ENCODE measurements at places on chromosomes 6 and 20.

GRCh38 chr6:55255113-55255512 lies 72.2 kb upstream of the GFRAL start:
- no peak for DNase-seq

DNA sequence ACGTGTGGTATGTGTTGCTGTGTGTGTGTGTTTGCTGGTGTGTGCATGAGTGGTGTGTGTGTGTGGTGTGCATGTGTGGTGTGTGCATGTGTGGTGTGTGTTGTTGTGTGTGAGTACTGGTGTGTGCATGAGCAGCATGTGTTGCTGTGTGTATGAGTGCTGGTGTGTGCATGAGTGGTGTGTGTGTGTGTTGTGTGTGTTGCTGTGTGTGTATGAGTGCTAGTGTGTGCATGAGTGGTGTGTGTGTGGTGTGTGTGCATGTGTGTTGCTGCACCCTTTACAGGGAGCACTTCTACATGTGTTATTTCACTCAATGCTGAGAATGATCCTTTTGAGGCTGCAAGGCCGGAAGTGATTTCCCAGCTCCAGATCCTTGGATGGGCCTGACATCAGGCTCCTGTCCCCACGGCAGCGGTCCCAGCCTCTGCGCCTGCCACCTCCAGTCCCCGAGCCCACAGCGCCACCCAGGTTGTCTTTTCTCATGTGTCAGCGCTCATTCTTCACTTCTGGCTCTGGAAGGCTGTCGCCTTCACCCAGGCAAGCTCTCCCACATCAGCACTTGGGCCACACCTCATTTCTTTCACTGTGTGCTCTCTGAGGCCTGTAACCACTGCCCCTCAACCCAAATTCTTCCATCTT lies 2.6 kb downstream of the NPEPL1 start:
- no peak for DNase-seq

GRCh38 chr20:20188647-20189046 lies 136.3 kb downstream of the CFAP61 start:
- DNase-seq = no peak

DNA sequence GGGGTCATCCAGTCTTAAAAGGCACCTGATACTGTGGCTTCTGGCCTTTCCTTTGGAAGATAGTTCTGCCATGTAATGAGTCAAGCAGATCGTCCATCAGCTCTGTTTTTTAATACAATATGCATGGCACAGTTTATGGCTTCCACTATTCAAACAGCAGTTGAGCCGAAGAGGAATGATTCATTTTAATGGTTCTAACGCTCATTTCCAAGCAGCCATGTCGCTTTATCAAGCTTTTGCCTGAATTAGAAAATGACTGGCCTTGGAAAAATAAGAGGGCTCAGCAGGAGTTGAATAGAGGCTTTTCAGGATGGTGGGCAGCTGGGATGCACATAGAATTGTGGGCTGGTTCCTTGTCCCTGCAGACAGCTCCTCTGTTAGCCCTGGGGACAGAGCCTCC lies 138.1 kb downstream of the SOBP start:
- DNase-seq = no peak

DNA sequence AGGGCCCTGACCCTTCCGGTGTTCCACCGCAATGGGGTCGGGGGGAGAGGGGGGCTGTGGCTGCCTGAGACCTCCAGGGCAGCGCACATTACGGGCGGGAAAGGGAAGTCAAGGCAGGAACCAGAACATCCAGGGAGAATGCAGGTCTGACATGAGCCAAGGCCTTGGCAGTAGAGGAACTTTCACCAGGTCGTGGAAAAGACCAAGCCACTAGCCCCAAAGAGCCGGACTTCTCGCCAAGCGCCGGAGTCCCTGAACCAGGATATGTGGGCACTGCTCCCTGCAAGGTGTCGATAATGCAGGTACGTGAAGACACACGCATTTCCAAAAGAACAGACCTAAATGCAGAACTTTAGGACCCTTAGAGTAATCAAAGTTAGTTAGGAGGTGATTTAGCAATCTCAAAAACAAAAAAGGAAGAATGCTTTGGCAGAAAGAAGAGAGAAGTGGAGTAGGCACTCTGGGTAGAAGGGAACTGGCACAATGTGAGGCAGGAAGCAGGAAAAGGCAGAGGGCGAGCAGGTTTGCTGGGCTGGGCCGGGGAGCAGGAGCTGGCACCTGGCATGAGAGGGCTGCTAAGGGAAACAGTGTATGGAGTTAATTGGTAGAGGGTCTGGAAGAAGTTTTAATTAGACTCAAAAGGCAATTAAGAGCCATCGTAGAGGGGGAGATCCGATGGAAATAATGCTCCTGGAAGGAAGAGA lies 14.3 kb downstream of the POU3F2 start:
- no peak for DNase-seq

- no peak for DNase-seq
Measured at GRCh38 chr20:57409316-57409671, 18.1 kb downstream of the RBM38 start.

DNA sequence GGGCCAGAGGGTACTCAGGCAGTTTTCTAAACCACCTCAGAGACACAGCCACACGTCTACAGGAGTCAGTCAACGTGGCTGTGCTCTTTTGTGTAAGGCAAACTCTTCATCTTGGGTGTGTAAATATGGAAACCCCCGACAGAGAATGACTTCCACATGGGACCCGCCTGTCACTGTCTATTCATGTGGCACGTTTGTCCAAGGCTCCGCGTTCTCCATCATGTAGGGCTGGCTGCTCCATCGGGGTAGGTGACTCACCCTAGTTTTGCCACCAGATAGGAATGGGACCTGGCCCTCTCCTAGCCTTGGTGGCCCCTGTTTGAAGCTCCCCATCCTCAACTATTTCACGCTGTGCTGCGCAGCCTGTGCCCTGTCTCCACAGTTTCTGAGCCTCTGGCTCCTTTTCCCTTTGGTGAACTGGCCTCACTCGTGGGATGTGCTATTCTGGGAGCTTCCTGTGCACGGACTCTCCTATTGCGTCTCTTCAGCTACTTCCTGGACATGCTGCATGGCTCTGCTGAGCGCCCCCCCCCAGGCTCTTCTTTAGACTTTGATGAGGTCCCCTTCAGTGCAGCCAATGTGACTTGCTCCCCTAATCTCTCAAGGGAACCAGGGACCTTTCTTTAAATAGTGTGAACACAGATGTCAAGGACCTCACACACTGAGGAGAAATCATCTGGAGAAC lies 143.2 kb upstream of the PDE10A start:
- no peak for DNase-seq

- DNase-seq = no peak
Measured at GRCh38 chr6:22471132-22471690, 98.2 kb upstream of the HDGFL1 start.

- DNase-seq = no peak
Measured at GRCh38 chr20:14334306-14334930, 3.0 kb downstream of the FLRT3 start.

DNA sequence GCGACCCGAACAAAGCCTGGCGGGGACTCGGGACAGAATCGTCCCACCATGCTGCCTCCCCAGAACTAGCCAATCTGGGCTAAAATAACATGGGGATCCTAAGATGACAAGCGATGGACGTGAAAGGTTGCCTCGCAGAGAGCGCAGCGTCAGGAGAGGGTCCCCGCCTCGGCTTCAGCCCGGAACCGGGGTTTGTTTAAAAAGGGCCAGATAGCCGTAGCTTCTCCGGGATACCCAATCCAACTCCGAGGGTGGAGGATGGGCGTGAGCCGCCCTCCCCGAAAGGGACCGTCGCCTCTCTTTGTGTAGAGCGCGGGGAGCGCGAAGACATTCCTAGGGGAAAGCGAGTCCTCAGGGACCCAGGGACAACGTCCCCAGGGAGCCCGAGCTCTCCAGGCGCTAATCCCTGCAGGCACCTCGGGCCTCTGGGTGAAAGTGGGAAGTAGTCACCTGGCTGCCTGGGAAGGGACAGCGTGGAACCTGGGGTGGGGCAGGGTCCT lies 643 bp downstream of the CD24 start:
- no peak for DNase-seq

DNA sequence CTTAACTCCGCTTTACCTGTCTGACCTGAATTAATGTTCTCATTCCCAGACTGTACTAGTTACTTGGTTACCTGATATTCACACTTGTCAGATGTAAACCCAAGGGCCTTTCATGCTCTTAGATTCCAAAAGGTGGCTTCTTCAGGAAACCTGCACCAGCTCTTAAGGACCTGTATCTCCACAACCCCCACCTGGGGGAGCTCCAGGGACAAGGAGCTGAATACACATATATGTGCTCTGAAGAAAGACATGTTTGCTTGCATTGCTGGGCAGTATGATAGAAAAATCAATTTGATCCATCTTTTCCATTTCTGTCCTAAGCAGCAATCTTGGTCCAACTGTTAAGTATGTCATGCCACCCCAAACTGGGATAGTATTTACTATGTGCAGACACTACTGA lies 64.8 kb upstream of the POU3F2 start:
- no peak for DNase-seq

Measured in stimulated activated CD8-positive, alpha-beta memory T cell treated with anti-CD3 and anti-CD28 coated beads, Interleukin-7, amount 100 ng/mL, for 24 hours (primary cell).